GM12864 (cell line): ENCODE measurements at places on chromosomes 12 and 14.

DNA sequence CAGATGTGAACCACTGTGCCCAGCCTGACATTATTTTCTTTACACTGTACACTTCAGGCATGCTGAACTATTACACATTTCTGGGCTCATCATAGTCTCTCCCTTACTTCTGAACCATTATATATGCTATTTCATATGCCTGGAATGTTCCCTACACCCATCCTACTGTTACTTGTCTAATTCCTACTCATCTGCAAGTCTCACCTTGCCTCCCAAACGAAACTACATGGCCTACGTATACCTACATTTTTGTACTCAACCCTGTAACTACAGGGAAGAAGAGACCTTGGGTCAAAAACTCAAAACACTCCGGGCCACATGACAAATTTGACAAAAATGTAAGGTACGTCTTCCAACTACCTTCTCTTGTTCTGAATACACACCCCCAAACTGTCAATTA lies 9.5 kb upstream of the EEA1 start:
- no peak for DNase-seq

DNA sequence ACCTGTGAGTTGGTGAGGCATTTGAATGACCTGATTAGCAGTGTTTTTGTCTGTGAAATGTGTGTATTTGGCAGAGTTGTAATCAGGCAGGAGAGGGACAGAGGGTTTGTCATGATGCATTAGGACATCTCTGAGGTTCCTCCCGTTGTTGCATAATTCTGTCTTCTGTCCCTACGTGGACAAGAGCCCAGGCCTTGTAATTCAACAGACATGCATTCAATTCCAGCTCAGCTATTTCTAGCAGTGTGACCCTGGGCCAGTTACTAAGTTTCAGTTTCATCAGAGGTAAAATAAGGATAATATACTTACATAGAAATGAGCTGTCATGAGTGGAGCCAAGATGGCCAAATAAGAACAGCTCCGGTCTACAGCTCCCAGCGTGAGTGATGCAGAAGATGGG lies 208.6 kb downstream of the SLC38A4 start:
- DNase-seq = no peak

DNA sequence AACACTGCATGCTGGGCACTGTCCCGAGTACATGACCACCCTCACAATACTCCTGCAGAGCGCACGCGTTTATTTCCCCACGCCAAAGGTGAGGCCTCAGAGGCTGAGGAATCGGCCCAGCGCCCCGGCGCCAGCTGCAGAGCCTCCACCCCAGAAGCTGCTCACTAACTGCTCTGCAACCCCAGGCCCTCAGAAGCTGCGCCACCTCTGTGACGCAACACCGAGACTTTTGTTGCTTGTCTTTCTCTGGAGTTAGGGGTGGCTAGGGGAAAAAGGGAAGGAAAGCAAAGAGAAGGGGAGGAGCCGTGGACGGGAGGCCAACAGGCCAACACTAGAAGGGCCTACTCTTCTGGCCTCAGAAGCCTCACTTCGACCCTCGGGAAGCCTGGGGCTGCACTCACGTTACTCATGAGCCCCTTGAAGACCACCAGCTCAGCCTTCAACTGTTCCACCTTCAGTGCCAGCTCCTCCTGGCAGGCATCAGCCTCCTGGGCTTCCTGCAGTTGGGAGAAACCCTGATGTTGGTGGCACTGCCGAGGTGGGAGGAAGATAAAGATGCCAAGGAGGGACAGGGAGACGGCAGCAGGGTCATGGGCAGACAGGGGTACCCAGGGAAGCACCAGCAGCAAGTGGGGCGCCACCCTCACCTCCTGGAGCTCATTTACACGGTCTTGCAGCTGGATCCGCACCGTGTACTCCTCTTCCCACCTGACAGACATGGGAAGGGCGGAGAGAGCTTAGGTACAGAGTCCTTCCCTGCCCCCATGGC lies 5.4 kb downstream of the IFFO1 start:
- DNase-seq = no peak

DNA sequence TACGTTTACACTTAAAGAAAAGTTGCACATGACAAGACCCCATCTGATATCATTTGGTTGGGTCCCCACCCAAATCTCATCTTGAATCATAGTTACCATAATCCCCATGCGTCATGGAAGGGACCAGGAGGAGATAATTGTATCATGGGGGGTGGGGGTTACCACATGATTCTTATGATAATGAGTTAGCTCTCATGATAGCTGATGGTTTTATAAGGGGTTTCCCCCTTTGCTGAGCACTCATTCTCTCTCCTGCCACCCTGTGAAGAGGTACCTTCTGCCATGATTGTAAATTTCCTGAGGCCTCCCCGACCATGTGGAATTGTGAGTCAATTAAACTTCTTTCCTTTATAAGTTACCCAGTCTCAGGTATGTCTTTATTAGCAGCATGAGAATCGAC lies 60.3 kb downstream of the PHLDA1 start:
- no peak for DNase-seq

DNA sequence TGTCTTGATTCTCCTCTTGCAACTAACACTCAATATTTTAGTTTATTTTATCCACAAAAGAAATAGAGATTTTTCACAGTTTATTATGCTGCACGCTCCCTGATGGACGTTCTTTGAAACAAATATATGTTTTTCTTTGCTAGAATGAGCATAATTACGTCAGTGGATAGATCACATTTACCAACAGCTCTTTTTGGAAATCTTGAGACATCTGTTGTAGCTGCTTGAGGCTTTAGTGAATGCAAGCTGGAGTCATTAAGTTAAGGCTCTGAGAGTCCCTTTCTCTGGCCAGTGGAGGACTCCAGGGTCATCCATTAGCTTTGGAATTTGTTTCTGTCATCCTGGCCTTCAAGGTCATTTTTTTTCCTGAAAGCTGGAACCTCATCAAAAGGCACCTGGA lies 405.6 kb upstream of the TMEM132C start:
- no peak for DNase-seq

GRCh38 chr12:104641862-104642261 lies 185.1 kb downstream of the CHST11 start:
- DNase-seq = peak; percentile 80

DNA sequence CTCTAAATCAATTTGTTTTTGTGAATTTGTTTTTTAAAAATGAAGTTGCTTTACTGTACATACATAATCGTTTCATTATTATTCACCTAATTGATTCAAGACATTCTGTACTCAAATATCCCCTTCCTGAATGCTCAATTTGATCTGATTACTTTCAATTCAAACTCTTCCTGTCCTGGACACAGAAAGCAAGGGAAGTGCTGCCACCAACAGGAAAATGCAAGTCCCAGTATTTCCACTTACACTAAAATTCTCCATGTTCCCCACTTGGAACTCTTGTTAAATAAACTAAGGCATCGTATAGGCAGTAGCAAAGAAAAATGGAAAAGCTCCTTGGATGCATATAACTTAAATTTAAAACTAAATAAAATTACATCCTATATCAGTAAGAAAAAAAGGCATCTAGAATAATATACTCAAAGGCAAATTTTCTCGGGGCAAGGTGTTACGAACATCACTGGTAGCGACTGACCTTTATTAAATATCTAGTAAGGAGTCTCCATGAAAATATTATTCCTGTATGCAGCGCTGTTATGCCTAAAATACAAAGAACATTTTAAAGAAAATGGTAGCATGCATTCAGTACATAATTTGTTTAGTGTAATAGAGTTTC lies 72.0 kb upstream of the DBX2 start:
- no peak for DNase-seq

DNA sequence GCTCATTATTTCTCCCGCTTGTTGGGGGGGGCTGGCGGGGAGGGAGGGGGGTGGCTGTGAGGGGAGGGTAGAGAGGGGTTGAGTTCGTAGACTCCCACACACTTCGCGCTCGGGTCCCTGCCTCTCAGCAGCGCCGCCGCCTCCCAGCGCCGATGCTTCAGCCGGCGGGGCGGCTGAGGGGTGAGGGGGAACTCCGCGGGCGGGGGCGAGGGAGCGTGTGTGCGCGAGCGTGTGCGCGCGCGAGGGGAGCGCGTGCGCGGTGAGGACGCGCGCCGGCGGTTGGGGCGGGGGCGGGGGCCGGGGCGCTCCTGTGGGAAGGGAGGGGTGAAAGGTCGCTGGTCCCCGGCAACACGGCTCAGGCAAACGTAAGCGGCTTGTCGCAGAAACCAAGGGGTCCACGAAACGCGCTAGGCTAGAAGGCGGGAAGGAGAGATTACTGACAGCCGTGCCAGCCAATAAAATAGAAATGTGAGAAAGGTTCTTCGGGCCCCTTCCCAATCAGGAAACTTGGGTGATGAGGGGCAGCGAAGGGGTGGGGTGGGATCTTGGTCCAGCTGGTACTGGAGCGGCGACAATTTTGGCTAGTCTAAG lies 343 bp upstream of the NOVA1 start:
- no peak for DNase-seq

DNA sequence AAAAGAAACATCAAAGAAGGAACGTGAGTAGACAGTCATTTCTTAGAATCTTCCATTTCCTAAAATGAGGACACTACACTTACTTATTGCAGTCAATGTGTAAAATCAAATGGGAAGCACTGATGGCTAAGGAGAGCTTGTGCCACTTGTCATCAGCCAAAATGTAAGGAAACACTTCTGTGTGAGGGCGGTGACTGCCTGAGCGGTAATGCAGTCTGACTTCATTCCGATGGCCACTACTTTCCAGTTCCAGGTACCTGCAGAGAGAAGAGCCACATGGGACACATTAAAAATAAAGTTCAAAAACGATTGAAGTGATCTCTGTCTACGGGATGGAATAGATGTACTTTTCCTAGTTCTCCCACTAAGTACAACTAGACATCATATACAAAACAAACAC lies 96.3 kb downstream of the NELL2 start:
- no peak for DNase-seq

DNA sequence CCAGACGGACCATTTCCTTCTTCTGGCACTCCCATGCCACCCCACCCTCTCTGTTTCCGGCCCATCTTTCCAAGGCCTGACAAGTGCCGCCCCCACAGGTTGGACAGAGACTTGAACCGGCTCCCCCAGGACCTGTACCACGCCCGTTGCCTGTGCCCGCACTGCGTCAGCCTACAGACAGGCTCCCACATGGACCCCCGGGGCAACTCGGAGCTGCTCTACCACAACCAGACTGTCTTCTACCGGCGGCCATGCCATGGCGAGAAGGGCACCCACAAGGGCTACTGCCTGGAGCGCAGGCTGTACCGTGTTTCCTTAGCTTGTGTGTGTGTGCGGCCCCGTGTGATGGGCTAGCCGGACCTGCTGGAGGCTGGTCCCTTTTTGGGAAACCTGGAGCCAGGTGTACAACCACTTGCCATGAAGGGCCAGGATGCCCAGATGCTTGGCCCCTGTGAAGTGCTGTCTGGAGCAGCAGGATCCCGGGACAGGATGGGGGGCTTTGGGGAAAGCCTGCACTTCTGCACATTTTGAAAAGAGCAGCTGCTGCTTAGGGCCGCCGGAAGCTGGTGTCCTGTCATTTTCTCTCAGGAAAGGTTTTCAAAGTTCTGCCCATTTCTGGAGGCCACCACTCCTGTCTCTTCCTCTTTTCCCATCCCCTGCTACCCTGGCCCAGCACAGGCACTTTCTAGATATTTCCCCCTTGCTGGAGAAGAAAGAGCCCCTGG lies 1.2 kb upstream of the CMTM5 start:
- no peak for DNase-seq

DNA sequence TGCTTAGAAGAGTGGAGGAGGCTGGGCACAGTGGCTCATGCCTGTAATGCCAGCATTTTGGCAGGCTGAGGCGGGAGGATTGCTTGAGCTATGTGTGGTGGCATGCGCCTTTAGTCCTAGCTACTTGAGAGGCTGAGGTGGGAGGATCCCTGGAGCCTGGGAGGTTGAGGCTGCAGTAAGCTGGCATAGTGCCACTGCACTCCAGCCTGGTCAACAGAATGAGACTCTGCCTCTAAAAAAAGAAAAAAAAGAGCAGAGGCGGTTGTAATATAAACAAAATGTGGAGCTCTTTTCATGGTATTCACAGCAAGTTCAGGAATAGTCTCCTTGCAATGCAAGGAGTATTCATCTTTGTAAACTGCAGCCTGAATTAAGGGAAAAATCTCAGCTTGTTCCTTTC lies 27.2 kb downstream of the ARID2 start:
- DNase-seq = no peak

- no peak for DNase-seq
These were observed 2.5 kb downstream of the C12orf57 start for GRCh38 chr12:6946033-6946919.

DNA sequence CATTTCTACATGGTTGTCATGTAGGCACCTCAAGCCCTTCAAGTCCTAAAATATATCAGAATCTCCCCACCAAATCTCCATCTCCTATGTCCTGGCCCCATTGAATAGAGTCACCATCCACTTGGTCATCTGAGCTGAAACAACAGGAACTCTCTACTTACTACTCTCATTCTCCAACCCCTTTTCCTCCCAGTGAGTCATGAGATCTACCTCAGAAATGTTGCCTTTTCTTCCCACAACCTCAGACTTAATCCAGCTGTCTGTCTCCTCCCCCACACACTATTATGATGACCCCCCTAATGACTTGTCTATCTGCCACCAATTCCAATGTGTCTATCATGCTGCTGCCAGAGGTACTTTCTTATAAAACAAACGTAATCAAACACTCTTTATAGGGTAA lies 72.3 kb upstream of the TMEM263 start:
- no peak for DNase-seq

GRCh38 chr12:79982086-79983062 lies 47.5 kb upstream of the PPP1R12A start:
- DNase-seq = no peak

GRCh38 chr12:115012861-115013235 lies 328.9 kb upstream of the TBX3 start:
- DNase-seq = no peak

- DNase-seq = no peak
These were observed 52.5 kb upstream of the RBM19 start for GRCh38 chr12:114018669-114019068.

- no peak for DNase-seq
These were observed 17.0 kb downstream of the FGD6 start for GRCh38 chr12:95200128-95200894.

GRCh38 chr14:32507029-32507984 lies 178.2 kb downstream of the AKAP6 start:
- no peak for DNase-seq

GRCh38 chr12:80714055-80714454 lies 2.7 kb upstream of the MYF5 start:
- no peak for DNase-seq

- no peak for DNase-seq
These were observed 6.6 kb upstream of the AAAS start for GRCh38 chr12:53328043-53328435.

DNA sequence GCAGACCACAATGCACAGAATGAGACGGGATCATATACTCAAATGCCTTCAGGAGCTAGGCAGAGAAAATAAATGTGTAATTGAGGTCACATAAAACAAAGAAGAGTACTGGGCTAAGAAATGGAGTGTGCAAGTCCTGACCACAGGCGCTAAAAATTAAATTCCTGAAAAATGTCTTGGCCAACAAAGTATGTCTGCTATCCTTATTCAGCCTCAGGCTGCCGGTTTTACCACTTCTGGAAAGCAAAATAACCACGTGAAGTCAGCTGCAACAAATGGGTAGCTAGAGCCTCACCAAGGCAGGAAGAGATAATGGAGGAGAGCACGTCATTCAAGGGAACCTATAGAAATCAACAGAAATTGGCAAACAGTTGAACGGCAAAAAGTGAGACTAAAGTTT lies 3.1 kb downstream of the PYGL start:
- no peak for DNase-seq
